ENCODE measurements at places on chromosomes 12 and 14. TPM values are rescaled to one million over a fixed set of nuclear protein-coding genes. Genes with fewer than 3 reads are reported as not detected.

The ESR2 gene
- polyA plus RNA-seq = 1.7 TPM

The ADGRD1 gene
- polyA plus RNA-seq = 12.8 TPM

The GYS2 gene
- polyA plus RNA-seq = not detected

The PROX2 gene
- 2.9 TPM for polyA plus RNA-seq

The SERPINA6 gene
- 7.3 TPM for polyA plus RNA-seq

The IAPP gene
- polyA plus RNA-seq = not detected

The DBX2 gene
- not detected for polyA plus RNA-seq

The HHIPL1 gene
- 1.5 TPM for polyA plus RNA-seq

The KCTD10 gene
- polyA plus RNA-seq = 47.2 TPM

The RTL1 gene
- 0.04 TPM for polyA plus RNA-seq

The STAT6 gene
- 97.6 TPM for polyA plus RNA-seq

The NFATC4 gene
- polyA plus RNA-seq = 74.1 TPM

The KCNC2 gene
- polyA plus RNA-seq = 0.73 TPM

The CLEC4C gene
- polyA plus RNA-seq = 0.15 TPM

The UNC119B gene
- 65.3 TPM for polyA plus RNA-seq

The NRL gene
- 1.5 TPM for polyA plus RNA-seq

The EIF2S3B gene
- 2.6 TPM for polyA plus RNA-seq

The MDM1 gene
- polyA plus RNA-seq = 36.1 TPM

The PTPRR gene
- polyA plus RNA-seq = 0.66 TPM

The FAM181A gene
- polyA plus RNA-seq = not detected

The NYNRIN gene
- 47.8 TPM for polyA plus RNA-seq

The MMP17 gene
- 2.5 TPM for polyA plus RNA-seq

The ZFHX2 gene
- 10.1 TPM for polyA plus RNA-seq

The CACNA1C gene
- 13.1 TPM for polyA plus RNA-seq

The CEP83 gene
- polyA plus RNA-seq = 42.0 TPM

The ZNF84 gene
- polyA plus RNA-seq = 81.9 TPM

The ERP27 gene
- 25.0 TPM for polyA plus RNA-seq

The CLECL1 gene
- 0.32 TPM for polyA plus RNA-seq

The TAS2R7 gene
- not detected for polyA plus RNA-seq

The BCL11B gene
- polyA plus RNA-seq = 2.7 TPM

The ADAMTS20 gene
- 0.81 TPM for polyA plus RNA-seq

The DAO gene
- 1.1 TPM for polyA plus RNA-seq

The CLEC9A gene
- 0.38 TPM for polyA plus RNA-seq

The PTCSC3 gene
- polyA plus RNA-seq = not detected

The SERPINA10 gene
- 0.06 TPM for polyA plus RNA-seq
